ENCODE measurements at places on chromosomes 5 and 9.

GRCh38 chr5:106415541-106415940 lies 1255.2 kb downstream of the EFNA5 start:
- no peak for DNase-seq

- no peak for DNase-seq
Measured at GRCh38 chr5:88487066-88487465, 218.4 kb upstream of the TMEM161B start.

DNA sequence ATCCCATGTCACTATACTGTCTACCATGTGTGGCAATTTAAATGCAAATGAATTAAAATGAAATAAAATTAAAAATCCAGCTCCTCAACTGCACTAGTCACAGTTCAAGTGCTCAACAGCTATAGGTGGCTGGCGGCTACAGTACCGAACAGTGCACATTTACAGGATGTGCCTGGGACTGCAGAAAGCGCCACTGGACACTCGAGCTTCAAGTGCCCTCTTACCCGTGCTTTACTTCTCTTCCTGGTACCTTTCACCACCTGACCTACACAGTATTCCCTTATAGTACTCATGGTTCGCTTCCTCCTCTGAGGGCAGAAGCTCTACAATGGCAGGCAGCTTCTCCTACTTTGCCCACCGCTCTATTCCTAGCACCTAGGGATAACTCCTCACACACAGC lies 166.6 kb downstream of the FANCC start:
- no peak for DNase-seq

GRCh38 chr5:138645778-138646575 lies 70.8 kb upstream of the HSPA9 start:
- no peak for DNase-seq

- no peak for DNase-seq
Measured at GRCh38 chr9:70947086-70947485, 174.3 kb downstream of the TRPM3 start.

- peak; percentile 72 for DNase-seq
Measured at GRCh38 chr9:4299005-4299795, 668 bp downstream of the GLIS3 start.

GRCh38 chr9:115944166-115944948 lies 209.2 kb upstream of the PAPPA start:
- no peak for DNase-seq

GRCh38 chr5:54659700-54660131 lies 142.2 kb downstream of the SNX18 start:
- no peak for DNase-seq

DNA sequence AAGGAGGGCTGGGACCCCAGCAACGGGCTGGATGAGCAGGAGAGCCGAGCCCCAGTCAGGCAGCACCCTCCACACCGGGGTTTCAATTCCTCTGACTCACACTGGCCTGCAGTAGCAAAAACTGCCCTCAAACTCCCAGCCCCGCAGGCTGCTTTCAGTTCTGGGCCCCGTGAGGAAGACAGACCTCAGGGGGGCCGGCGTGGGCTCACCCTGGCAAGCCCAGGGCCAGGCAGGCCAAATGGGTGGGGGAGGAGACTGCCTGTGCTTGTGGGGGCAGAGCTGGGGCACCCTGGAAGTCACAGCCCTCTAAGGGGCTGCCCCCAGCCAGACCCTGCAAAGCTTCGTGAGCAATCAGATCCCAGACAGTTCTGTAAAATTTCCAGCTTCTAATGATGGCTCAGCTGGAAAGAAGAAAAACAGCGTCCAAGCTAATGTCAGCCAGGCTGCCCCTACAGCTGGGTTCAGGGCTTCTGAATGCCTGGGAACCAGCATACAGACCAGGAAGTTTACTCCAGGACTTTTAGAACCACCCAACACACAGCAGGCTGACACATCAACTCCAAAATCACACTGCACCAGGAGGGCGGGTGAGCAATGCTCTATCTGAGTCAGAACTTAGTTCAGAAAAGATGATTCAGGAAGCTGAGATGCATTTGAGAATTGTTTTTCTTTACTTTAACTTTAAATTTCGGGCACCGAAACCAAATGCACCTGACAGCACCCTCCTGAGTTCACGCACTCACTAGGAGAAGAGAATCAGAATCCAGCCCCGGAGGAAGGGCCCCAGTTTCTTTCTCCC lies 34.7 kb downstream of the LPCAT1 start:
- DNase-seq = no peak

GRCh38 chr5:73739650-73740049 lies 113.7 kb downstream of the ARHGEF28 start:
- no peak for DNase-seq

GRCh38 chr9:9924376-9924775 lies 688.4 kb downstream of the PTPRD start:
- no peak for DNase-seq

GRCh38 chr5:87845734-87846133 lies 422.9 kb downstream of the TMEM161B start:
- DNase-seq = no peak

GRCh38 chr5:167790045-167790444 lies 501.4 kb upstream of the WWC1 start:
- DNase-seq = no peak

GRCh38 chr5:9156282-9156681 lies 389.6 kb downstream of the SEMA5A start:
- DNase-seq = peak; percentile 76

DNA sequence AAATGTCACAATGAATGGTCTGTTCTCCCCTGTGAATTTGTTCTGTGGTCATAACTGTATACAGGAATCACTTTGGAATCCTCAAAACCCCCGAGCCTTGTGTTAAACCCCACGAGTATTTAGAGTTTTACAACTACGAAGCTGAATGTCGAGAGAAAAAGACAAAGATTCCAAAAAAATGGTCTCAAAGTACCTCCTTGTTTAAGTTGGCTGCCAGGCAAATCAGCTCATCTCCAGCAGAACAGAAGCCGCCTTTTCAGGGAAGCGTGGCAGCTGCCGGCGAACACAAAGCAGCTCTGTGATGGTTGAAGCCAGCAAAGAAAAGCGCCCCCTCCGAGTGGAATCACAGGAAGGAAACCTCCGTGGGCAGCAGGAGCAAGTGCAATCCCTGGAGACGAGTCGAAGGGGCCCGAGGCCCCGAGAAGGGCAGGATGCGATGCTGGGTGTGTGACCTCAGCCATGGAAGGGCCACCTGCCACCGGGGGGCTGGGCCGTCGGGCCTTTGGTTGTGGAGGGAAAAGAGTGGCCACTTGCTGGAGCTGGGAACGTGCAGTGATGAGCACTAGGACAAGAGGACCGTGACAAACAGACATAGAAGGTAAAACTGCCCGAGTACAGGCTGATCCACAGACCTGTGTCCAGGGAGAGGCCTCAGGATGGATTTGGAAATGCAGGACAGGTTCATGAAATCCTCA lies 706.4 kb downstream of the SEMA5A start:
- DNase-seq = no peak

DNA sequence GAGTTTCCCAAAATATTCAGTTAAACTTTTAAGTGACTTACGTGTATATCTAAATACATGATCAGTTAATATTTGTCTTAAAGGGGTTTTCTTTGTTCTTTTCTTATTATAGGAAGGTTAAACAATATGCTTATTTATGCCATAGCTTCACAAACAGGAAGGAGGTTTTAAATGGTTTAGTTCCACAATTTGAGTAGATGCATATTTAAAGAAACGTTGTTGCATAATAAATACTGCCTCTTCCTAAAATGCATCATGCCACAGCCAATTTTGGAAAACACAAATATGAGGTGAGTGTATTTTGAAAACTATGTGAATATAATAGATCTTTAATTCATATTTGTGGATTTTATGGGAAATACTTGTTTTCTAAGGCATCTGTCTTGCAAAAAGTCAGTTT lies 2.5 kb upstream of the ADRB2 start:
- DNase-seq = no peak

- DNase-seq = no peak
Measured at GRCh38 chr5:174185506-174185905, 140.0 kb downstream of the NSG2 start.

DNA sequence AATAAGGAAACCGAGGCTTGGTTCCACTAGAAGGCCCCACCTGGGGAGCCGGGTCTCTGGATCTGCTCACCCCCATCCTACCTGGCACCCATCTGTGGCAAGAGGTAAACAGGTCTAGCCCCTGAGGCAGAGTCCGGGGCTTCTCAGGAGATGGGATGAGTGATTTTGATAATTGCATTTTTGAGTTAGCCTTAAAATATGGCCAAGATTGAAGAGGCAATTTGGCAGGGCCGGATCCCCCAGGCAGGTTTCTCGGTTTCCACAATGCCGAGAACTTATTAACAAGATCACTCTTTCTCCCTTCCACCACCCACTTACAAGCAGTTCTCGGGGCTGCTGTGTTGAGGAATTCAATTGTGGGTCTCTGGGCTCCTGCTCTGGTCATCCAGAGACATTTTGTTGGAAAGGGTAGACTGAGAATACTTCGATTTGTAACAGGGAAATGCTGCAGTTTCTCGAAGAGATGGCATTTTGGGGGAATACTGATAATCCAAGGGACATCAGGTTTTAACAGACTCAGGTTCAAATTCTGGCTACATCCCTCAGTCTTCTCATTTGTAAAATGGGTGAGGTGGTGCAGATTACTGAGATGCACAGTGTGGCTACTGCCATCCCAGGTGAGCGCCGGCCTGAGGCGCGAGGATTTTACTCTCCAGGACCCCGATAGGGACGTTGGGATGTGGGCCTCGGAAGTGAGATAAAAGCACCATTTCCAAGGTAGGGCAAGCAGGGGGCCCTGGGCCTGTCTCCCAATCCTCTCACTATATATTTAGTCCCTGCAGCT lies 194.2 kb downstream of the CDK5RAP2 start:
- no peak for DNase-seq

GRCh38 chr5:65961633-65962032 lies 35.3 kb downstream of the ERBIN start:
- peak; percentile 40 for DNase-seq

DNA sequence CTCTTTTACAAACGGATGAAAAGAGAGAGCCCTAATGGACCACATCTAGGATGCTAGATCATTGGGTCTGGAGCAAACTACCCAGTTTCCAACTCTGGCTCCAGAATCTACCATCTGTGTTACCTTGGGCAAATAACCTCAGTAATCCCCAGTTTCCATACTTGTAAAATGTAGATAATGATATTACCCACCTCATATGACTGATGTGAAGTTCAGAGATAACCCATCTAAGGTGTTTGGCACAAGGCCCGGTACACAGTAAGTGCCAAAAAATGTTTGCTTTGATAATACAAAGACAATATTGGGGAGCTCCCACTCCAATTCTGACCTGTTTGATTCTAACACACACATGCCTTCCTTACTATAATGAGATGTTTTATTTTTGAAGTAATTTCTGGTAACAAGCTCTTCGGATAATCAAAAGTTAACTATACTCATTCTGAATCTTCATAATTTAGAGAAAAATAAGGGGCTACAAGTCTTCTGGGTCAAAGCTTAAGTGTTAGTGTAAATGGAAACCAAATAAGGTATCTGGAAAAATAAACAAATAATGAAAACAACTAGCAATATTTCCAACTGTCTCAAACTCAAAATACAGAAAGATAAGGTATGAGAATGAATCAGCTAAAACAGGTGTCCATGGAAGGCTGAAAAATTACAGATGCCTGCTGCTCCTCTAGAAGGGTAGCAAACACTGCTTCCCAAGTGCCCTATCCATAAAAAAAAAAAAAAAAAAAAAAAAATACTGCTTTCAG lies 30.4 kb downstream of the ELL2 start:
- DNase-seq = no peak

DNA sequence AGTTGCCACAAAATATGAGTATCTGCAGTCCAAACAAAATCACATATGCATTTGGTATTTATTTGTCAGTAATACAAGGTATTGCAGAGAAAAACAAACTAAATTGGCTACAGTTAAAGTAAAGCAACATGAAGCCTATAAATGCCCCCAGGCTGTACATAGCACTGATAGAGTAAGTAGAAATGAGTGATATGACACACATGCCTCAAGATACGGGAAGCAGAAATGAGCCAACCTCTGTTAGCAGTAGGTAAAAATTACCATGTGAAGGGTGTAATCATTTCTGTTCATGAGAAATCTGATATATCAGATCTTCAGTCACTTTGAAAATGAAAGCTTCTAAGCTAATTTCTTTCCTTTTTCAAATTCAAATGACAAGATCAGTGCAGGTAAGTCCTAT lies 131.1 kb downstream of the CHSY3 start:
- no peak for DNase-seq

- no peak for DNase-seq
Measured at GRCh38 chr5:76590027-76590426, 33.2 kb downstream of the F2RL2 start.
